ENCODE measurements at places on chromosomes 2 and 18.

DNA sequence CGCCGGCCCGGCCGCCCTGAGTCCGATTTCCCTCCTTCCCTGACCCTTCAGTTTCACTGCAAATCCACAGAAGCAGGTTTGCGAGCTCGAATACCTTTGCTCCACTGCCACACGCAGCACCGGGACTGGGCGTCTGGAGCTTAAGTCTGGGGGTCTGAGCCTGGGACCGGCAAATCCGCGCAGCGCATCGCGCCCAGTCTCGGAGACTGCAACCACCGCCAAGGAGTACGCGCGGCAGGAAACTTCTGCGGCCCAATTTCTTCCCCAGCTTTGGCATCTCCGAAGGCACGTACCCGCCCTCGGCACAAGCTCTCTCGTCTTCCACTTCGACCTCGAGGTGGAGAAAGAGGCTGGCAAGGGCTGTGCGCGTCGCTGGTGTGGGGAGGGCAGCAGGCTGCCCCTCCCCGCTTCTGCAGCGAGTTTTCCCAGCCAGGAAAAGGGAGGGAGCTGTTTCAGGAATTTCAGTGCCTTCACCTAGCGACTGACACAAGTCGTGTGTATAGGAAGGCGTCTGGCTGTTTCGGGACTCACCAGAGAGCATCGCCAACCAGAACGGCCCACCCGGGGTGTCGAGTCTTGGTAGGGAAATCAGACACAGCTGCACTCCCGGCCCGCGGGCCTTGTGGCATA is 4.6 kb downstream of the SIX2 start:
- no peak for DNase-seq

- peak; percentile 28 for DNase-seq
Measured at GRCh38 chr2:109102588-109103233, 26.3 kb upstream of the SH3RF3 start.

DNA sequence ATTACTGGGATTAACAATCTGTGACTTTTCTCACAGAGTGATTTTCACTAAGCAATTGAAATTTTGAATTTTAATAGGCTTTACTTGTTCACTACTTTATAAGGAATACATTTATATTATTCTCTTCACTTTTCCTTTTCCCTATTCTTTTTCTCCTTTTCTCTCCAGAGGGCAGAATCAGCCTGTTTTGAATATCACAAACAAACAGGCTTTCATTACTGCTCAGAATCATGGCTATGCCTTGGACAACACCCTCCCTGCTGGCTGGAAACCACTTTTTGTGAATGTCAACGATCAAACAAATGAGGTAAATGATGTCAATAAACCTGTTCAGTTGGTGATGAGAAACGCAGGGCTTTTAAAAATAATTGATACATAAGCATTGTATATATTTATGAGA is 35.3 kb downstream of the CPS1 start:
- no peak for DNase-seq

GRCh38 chr2:239075918-239076758 is 228.3 kb downstream of the TWIST2 start:
- no peak for DNase-seq

DNA sequence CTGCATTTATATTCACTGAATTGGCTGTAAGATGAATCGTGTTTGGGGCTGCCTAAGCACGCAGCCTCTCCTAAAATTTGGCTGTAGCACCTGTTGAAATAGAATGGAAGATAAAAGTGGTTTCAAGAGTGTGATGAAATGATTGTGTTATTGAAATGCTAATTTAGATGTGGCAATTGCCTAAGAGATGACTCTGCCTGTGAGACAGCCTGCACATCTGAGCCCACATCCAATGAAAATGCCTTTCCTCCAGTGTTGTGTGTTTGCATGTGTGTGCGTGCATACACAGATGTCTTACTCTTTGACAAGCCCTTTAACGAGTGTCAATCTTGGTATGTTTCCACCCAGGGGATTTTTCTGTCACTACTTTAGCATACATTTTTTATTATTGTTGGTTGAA is 346.9 kb downstream of the MEIS1 start:
- no peak for DNase-seq

GRCh38 chr2:128667391-128667790 is 348.7 kb upstream of the HS6ST1 start:
- no peak for DNase-seq

DNA sequence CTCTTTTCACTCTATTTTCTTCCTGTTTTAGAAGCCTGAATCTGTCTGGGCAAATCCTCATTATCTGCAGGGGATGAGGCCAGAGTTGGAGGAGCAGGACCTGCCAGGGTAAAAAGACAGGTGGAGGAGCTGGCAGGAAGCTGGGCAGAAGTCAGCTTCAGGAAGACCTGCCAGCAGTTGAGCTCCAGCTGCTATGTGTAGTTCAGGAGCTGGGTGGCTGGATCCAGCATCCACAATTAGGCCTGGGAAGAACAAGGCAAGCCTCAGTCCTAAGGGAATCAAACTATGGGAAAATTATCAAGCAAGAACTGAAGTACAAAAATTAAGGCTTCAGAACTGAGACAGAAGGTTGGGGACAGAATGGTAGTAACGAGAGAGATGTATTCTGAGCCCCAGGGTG is 174.0 kb downstream of the MREG start:
- no peak for DNase-seq

DNA sequence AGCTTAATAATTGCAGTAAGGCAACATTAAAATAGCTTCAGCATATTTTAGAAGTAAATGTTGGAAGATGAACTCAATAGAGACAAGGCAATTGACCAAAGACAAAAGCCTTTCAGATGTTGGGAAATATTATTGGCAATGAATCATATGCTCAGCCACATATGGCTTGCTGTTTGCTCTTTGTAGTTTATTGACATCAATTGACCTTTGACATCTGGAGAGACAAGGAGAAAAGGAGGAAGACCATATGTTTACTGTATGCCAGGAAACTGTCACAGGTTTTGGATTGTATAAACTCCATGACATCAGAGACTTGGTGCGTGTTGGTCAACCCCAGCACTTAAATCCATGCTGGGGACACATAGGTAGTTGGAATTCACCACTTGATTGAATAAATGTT is 60.6 kb upstream of the SLC16A14 start:
- DNase-seq, result no peak

GRCh38 chr2:109052922-109053321 is 63.9 kb upstream of the EDAR start:
- no peak for DNase-seq

- DNase-seq, result no peak
Measured at GRCh38 chr2:112004253-112004645, 50.8 kb upstream of the TMEM87B start.

DNA sequence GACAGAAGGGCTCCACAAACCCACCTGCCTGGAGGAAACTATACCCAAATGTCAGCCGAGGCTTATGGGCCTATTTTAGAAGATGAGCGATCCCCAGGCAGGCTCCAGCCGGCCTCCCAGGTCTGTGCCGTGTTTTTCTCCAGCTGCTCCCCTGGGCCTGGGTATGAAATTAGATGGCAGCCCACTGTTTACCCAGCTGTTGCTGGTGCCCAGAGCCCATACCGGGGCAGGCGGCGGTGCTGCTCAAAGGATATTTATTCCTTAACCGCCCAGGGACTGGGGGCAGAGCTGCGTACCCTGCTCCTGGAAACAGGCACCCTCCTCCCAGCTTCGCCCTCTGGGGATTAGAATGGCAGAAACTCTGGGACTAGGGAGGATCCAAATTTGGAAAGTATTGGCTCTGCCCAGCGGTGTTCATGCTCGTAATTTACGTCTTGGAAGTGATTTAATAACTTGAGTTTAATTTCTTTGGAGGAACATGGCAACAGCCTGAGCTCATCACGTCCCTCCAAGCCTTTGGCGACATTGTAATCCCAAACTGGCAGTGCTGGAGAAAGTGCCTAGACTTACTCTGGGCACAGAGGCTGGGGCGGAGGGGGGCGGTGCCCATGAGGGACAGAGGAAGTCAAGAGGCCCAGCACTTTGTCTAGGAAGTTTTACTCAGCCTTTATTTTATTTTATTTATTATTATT is 199.2 kb downstream of the KLHL29 start:
- no peak for DNase-seq

DNA sequence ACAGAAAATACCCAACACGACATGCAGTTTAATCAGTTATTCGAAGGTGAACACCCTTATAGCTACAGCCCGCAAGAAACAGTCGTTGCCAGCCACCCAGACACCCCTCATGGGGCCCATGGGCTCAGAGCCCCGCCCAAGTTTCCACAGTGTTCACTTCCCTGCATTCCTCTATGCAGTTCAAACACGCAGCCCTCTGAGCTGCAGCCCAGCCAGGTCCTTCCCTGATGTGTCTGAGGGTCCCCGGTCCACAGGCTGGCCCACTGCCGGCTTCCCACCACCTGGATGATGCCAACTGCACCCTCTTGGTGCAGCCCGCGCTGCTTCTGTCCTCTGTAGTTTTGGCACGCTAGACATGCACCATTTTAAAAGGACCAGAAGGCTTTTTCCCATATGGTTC is 87.4 kb downstream of the ZNF516 start:
- no peak for DNase-seq

- no peak for DNase-seq
Measured at GRCh38 chr2:109210431-109211200, 81.6 kb downstream of the SH3RF3 start.

GRCh38 chr2:11657646-11658045 is 12.3 kb downstream of the NTSR2 start:
- no peak for DNase-seq

DNA sequence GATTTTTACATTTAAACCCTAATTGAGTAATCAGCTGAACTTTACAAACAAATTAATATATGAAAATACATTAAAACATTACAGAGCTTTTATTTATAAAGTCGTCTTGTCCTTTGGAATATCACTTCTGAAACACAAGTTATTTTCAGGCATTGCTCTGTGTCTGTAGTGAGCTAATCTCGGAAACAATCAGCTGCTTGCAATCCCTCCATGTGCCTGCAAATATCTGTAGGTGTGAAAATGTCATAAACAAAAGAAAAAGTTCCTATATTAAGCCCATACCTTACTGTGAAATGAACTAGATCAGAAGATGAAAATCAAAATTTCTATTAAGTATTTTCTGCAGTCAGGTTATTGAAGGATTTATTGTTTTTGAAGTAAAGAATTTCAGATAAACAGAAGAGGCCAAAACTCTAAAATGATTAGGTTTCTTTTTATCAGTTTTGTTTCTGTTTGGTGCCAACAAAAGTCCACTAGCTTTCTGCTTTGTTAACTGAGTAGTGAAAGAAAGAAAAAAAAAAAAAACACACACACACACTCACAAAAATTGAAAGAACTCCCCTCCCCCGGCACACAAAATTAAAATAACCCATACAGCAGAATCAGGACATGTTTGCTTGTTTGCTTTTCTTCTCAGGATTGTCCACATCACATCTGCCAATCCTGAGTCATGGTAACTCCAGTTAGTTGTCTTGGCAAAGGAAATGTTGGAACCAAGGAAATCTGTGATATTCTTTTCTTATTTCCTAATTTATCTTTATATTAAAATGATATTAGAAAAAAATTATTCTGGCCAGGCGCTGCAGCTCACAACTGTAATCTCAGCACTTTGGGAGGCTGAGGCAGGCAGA is 627.0 kb upstream of the SLC39A10 start:
- no peak for DNase-seq

DNA sequence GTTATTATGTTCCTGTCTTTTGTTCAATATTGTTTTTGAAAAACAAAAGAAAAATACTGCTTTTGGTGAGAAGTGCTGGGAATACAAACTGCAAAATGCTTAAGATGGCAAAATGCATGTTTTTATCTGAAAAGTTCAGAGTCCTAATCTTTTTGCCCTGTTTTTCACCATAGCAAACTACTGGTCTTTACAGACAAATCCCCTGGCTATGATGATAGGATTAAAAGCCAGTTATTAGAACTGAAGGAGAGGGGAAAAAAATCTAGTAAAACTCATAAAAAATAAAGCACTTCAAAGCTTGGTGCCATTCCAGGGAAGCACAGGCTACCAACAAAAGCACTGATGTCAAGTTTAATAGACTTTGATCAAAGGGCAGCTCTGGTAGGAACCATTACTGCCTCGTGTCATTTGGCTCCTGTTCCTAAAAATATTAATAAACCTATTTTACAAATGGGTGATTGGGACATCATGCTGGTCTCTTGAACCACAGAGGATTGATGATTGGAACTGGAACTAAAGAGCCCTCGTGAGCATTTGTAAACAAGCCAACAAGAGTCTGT is 194.7 kb downstream of the RAB3GAP1 start:
- no peak for DNase-seq

- DNase-seq, result no peak
Measured at GRCh38 chr2:236847023-236847422, 238.7 kb upstream of the COPS8 start.

DNA sequence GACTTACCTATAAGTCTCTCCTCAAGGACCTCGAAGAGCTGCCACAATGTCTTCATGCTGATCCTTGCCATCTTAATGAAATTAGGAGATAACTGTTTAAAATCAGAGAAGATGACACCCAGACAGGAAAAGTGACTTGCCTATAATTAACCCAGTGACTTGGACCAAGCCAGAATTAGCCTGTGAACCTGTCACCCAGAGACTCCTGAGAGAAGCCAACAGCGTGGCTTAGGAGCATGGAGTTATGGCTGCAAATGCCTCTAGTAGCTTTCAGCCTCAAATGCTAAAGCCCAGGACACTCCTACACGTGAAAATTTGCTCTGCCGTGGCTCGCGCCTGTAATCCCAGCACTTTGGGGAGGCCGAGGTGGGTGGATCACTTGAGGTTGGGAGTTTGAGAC is 104.2 kb downstream of the GBX2 start:
- no peak for DNase-seq

DNA sequence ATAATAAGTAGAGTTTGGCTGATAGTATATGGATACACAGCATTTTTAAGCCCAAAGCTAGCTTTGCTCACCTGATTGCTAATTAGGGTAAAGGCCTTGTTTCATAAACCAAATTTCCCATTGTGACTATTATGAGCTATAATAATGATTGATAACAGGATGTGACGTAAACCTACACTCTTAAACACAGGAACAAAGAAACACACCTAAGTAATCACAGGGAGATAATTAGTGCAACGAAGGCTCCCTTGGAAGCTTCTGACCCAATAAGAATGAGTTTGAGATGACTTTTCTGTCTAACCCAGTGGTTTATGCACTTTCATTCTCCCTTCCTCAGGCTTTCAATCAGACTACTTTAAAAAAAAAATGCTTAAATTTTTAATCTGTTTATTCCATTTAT is 683.2 kb downstream of the SATB2 start:
- no peak for DNase-seq

DNA sequence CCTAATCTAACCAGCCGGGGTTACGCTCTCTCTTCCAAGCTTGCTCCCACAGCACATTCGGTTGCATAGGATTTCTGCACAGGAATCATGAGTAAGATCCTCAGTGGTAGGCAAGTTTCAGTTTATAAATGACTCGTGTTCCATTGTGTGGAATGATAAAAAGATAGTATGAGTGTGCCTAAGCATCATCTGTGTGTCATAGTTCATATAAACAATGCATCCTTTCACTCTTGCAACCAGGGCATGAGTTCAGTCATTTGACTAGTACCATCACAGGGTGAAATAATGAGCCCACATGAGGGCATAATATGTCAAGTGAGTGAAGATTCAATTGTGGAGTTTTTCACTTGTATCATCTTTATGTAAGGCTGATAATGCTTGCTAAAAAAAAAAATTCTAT is 417.1 kb upstream of the CDH2 start:
- no peak for DNase-seq

All from CD8-positive, alpha-beta T cell (primary cell).